Umbilical cord (tissue), 2 donors: ENCODE measurements at places on chromosomes 11 and 22. TPM values are rescaled to one million over a fixed set of nuclear protein-coding genes. Genes with fewer than 3 reads are reported as not detected.
A peak's percentile ranks its signal among the peaks of the same experiment; 100 is the strongest.

- DNase-seq: no peak
These were observed 114.1 kb downstream of the STIM1 start for GRCh38 chr11:3969613-3970012.

- DNase-seq: no peak
These were observed 115.0 kb downstream of the GGTLC2 start for GRCh38 chr22:22759371-22759770.

DNA sequence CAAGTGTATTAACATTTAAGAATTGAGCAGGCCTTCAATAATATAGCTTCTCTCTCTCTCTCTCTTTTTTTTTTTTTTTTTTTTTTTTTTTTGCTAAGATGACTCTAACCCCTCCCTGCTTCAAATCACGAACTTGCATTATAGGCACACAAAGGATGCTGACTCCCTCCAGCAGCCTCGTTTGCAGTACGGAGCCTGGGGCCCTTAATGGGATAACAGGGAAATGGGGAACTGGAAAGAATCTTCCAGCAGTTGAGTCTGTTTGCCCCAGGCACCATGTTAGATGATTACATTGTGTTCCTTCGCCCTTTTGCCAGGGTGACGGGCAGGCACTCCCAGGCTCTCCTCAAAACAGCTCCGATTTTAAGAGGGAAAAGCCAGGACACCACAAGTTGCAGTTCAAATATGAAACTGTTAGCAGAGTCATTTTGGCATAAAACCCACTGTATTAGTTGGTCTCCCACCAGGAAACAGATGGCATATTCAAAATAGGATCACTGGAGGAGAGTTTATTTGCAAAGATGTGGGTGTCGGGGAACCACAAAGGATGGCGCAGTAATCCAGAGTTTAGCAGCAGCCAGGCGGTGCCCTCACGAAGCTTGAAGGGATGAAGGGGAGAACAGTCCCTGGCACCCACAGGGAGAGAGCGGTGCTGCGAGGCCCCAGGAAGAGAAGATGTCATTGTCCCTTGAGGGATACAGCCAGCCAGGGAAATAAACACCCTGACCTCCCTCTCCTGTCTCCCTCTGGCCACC lies 26.5 kb upstream of the TREH start:
- DNase-seq: peak; percentile 49

GRCh38 chr11:57349491-57350274 lies 11.5 kb downstream of the P2RX3 start:
- DNase-seq: peak; percentile 40

GRCh38 chr11:133697161-133697560 lies 148.2 kb downstream of the SPATA19 start:
- no peak for DNase-seq

GRCh38 chr11:804599-804964 lies 449 bp downstream of the PIDD1 start:
- no peak for DNase-seq

- DNase-seq: no peak
These were observed 12.1 kb downstream of the P2RY2 start for GRCh38 chr11:73229896-73230875.

The OR8G1 gene
- total RNA-seq: 1.9 TPM

The APOC3 gene
- not detected for total RNA-seq

The PPME1 gene
- total RNA-seq: 62.6 TPM

The UCP3 gene
- total RNA-seq: 0.24 TPM

The DDB1 gene
- 243 TPM for total RNA-seq
